ENCODE measurements at places on chromosomes 11 and 22. TPM values are rescaled to one million over a fixed set of nuclear protein-coding genes. Genes with fewer than 3 reads are reported as not detected.

Gene H19
- total RNA-seq: 14,601 TPM

Gene LGR4
- total RNA-seq: 28.2 TPM

Gene PLEKHA7
- total RNA-seq: 23.9 TPM

Gene MAML2
- total RNA-seq: 36.4 TPM

Gene SCUBE2
- total RNA-seq: 1.7 TPM

Gene POU2AF3
- total RNA-seq: 4.1 TPM

DNA sequence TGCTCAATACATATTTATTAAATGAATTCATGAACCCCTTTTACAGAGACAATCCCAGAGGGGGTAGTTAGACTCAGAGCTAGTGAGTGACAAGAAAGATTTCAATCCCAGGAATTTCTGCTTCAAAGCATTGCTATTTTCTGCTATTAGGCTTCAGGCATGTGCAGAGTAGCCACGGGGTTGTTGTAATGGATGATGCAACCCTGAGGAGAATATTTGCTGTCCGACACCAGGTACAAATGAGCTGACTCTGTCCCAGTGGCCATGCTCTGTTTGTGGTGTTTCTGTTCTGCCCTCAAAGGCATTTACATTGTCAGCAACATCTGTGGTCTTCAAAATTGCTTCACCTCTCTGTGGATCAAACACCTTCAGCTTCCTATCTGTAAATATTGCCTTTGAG lies 102.6 kb downstream of the CSNK2A3 start:
- no peak for DNase-seq
- H3K27me3 ChIP-seq: peaks cover 6% of the 10 kb centered on the region
- H3K27ac ChIP-seq: no peak overlapping the region
- H3K4me3 ChIP-seq: no peak overlapping the region

- H3K27me3 ChIP-seq: no peaks in the 10 kb centered on the region
- H3K4me1 ChIP-seq: no peaks in the 10 kb centered on the region
- no peak for DNase-seq
- no peak overlapping the region for H3K27ac ChIP-seq
- H3K36me3 ChIP-seq: no peaks in the 10 kb centered on the region
Measured at GRCh38 chr22:30649430-30650007, 13.9 kb downstream of the SLC35E4 start.

GRCh38 chr11:131491503-131491902 lies 121.1 kb downstream of the NTM start:
- H3K4me3 ChIP-seq: no peak overlapping the region
- no peaks in the 10 kb centered on the region for H3K36me3 ChIP-seq
- H3K27me3 ChIP-seq: peaks cover 11% of the 10 kb centered on the region

- H3K27ac ChIP-seq: no peak overlapping the region
- no peak overlapping the region for H3K4me3 ChIP-seq
- no peaks in the 10 kb centered on the region for H3K36me3 ChIP-seq
- H3K27me3 ChIP-seq: peaks cover 49% of the 10 kb centered on the region
- no peak for DNase-seq
- no peaks in the 10 kb centered on the region for H3K4me1 ChIP-seq
Measured at GRCh38 chr11:45031912-45032519, 81.3 kb upstream of the TP53I11 start.

DNA sequence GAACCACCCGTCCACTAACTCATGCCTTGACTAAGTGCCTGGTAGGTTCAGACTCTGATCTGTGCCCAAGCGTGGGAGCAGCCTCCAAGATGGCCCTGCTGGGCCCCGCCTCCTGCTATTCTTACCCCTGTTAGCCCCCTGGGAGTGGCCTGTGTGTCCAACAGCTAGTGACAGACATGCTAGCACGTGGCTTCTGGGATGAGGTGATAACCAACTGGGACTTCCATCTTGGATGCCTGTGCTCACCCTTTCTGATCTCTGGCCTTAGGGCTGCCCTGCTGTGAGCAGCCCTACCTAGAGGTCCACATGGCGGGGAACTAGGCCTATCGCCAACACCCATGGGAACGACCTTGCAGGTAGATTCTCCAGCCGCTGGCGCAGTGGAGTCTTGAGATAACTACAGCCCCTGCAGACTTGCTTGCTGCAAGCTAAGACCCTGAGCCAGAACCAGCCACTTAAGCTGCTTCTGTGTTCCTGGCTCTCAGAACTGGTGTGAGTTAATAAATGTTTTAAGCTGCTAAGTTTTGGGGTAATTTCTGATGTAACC lies 2.7 kb downstream of the MRPL21 start:
- DNase-seq: no peak
- H3K4me1 ChIP-seq: peaks cover 27% of the 10 kb centered on the region
- no peak overlapping the region for H3K27ac ChIP-seq
- H3K4me3 ChIP-seq: no peak overlapping the region
- peaks cover 16% of the 10 kb centered on the region for H3K36me3 ChIP-seq

DNA sequence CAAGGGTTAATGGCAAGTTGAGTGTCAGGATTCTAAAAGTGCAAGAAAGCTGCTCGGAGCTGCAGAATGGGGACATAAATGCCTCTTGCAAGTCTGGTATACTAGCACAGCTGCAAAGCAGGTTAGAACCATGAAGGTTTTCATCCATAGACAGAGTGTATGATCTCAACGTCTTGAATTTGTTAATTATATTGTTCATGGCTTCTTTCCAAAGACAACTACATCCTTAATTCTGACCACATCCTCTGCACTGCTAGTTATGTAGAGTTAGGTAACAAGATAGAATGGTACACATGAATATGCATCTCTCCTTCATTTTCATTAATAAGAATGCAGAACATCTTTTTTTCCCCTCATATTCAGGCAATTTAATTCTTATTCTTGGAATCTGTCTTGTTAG lies 34.2 kb downstream of the EXPH5 start:
- no peaks in the 10 kb centered on the region for H3K36me3 ChIP-seq
- H3K27me3 ChIP-seq: no peaks in the 10 kb centered on the region
- peak overlapping the region; percentile 81 for H3K27ac ChIP-seq
- no peak overlapping the region for H3K4me3 ChIP-seq
- peaks cover 73% of the 10 kb centered on the region for H3K4me1 ChIP-seq
